Stomach (tissue), 19 donors: ENCODE measurements at places on chromosomes 11 and 22. TPM values are rescaled to one million over a fixed set of nuclear protein-coding genes. Genes with fewer than 3 reads are reported as not detected.
A peak's percentile ranks its signal among the peaks of the same experiment; 100 is the strongest.

DNA sequence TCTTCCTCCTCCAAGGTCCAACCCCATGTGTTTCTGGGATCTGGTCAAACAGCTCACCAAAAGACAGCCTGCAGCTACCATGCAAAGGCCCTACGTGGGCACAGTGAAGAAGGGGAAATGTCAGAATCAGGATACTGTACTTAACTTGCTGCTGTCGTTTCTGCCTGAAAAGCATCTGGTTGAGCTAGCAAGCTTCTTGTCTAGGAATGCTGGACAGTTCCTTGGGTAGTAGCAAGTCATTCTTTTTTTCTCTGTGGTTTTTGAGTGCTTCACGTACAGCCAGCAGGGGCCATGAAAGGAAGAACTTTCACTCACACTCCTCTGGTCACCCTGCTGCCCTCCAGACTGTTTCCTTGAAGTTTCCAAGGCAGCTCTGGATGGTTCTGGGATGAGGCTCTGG is 24.7 kb downstream of the RCOR2 start:
- DNase-seq, result no peak

- no peak for DNase-seq
Measured at GRCh38 chr11:95432714-95433503, 201.9 kb upstream of the SESN3 start.

DNA sequence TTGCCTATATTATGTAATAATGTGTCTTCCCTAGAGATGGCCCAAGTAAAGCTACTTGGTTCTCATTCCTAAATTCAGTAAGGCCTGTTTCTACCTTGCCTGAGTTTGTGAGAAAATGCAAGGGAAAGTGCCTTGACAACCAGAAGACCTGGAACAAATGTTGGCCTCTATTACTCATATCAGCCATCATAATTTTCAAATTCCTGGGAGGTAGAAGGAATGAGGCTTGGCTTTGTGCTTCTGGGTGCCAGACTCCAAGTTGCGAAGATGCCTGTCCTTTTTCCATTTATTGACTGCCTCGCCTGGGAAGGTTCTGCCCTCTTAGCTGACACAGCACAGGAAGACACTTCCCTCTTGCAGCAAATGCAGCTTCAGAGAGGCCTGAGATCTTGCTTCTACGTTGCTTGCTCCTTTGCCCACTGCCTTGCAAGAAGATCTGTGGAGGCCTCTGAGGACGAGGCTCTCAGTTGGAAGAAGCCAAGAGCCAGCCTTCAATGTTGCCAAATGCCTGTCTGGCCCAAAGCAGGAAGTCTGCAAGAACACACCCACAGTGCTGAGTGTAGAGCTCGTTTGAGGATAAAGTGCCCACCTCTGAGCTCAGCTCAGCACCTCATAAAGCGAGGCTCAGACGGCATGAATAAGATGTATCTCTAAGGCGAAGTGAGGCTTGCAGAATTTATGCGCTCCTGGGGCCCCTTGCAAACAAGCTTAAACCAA is 120.1 kb downstream of the GALNT18 start:
- DNase-seq, result no peak

Gene PVALB
- total RNA-seq, result not detected

DNA sequence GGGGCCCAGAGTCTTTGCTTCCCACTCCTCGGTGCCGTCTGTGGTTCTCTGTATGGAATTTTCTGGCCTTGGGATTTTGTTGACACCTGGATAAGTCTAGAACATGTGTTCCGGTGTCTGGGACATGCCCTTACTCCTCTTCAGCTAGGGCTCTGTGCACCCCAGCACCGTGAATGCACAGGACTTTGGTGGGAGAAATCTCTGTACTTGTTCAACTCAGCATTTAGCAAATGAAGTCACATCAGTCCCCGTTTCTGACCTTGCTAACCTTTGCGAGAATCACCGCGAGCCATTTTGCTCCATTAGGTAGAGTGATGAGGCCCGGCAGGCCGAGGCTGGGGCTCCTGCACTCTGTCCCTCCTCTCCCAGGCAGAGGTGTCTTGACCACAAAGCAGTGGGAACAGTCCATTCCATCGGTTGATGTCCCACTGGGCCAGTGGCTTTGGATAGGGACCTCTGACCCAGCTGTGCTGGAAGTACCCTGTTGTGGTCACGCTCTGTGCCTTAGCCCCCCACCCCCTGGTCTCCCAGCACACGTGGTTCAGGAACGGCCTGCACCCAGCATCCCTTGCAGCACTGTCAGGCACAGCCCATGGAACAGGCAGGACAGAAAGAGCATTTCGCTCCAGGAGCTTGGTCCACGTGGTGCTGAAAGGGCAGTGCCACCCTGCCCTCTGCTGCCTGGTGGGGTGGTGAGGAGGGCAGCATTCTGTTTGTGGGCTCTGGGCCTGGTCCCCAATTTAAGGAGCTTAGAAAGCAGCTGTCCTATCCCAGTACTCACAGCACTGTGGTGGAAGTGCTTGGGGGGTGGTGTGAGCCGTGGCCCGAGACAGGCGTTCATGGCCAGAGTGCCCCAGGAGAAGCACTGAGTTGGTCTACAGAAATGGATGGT is 73.4 kb downstream of the MED15 start:
- DNase-seq, result no peak

GRCh38 chr22:20025401-20026203 is 4.7 kb downstream of the TANGO2 start:
- no peak for DNase-seq

Gene ALKBH8
- total RNA-seq, result 4.5 TPM

- peak; percentile 66 for DNase-seq
Measured at GRCh38 chr22:42697542-42698013, 23.1 kb downstream of the A4GALT start.

- DNase-seq, result no peak
Measured at GRCh38 chr11:85170184-85170583, 457.0 kb downstream of the DLG2 start.

GRCh38 chr11:101453682-101454081 is 130.1 kb downstream of the TRPC6 start:
- no peak for DNase-seq

- DNase-seq, result no peak
Measured at GRCh38 chr11:117529816-117530215, 202.2 kb downstream of the CEP164 start.

Gene CD6
- 1.6 TPM for total RNA-seq

- no peak for DNase-seq
Measured at GRCh38 chr11:13883589-13883988, 78.9 kb upstream of the SPON1 start.

DNA sequence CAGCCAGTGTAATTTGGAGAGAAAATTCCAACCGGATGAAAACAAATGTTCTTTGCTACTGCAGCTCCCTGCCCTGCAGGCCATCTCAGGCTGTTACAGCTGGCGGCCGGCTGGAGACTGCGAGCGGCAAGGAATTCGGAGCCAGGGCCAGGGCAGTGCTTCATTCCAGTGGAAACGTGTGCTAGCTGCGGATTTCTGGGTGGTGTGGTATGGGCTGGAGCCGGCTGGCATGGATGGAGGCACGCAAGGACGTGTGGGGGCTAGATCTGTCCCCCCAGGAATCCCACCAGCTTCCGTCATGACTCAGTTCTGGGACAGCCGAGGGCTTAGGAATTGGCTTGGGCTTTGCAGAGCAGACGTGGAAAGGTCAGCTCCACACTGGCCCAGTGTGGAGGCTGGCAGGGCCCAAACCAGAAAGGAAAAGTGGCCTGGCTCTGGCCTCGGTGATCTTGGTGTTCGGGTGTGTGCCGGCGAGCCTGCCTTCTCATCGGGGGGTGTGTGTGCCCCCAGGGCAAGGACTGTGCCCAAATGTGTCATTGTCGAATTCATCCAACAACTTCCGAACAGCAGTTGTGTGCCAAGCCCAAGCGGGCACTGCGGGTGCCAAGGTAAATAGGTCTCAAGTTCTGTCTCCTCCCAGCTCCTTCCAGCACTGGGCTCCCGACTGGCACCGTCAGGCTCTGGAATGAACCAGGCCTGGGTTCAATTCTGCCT is 48.1 kb upstream of the SHISAL1 start:
- DNase-seq, result peak; percentile 78

Gene KCTD14
- 13.3 TPM for total RNA-seq

Gene NXPE4
- not detected for total RNA-seq

DNA sequence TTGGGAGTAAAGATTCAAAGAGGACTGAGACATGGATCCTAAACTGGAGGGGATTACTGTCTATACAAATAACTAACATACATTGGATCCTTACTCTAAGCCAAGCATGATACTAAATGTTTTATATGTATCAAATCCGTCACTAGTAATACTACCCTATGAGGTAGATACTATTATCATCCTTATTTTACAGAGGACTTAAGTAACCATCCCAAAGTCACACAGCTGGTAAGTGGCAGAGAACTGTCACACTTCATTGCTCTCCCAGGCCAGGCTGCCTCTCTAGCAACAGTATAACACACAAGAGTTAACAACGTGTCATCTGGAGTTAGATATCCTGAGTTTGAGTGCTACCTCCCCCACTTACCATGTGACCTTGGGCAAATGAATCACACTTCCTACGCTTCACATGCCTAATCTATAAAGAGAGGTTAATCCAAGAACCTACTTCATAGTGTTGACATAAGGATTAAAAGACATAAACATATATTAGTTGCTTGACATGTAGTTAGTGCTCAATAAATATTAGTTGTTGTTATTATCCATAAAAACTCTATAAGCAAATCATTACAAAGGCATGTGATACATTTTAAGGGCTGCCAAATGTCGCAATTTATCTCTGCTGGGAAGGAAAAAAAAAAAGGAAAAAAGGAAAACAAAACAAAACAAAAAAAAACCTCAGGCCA is 33.8 kb upstream of the SPON1 start:
- DNase-seq, result no peak

GRCh38 chr11:32931606-32932005 is 39.0 kb downstream of the QSER1 start:
- DNase-seq, result no peak

GRCh38 chr11:79045018-79045799 is 395.6 kb downstream of the TENM4 start:
- DNase-seq, result no peak

- DNase-seq, result no peak
Measured at GRCh38 chr11:128860571-128861361, 6.3 kb downstream of the KCNJ1 start.

Gene OR52E8
- total RNA-seq, result not detected

Gene STX3
- 67.2 TPM for total RNA-seq

DNA sequence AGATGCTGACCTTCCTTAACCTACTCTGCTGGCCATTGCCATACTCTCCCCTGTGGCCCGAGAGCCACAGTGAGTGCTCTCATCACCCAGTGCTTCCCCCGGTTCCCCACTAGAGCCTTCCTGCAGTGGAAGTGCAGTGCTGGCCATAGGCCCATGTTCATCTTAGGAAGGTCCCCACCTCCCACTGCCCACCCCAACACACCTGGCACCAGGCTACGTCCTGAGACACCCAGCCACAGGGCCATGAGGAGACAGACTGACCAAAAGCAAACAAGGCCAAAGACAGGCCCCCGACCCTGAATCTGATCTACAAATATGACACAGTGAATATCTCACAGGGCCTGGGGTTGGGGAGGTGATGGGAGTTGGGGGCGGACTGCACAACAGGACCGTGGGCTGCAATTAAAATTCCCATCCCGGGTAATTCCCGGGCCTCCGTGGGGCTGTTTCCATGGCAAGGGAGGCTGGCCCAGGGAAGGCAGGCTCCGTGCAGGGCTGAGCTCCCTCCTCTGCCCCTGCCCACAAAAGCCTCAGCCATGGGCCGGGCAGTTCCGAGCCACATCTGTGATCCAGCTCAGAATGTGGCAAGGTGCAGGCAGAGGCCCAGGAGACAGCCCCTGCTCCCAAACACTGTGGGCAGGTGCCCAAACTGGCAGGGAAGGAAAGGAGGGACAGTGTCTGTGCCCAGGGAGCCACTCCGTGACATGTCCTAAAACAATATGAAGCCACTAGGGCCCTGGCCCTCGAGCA is 5.1 kb upstream of the CHST1 start:
- DNase-seq, result no peak

DNA sequence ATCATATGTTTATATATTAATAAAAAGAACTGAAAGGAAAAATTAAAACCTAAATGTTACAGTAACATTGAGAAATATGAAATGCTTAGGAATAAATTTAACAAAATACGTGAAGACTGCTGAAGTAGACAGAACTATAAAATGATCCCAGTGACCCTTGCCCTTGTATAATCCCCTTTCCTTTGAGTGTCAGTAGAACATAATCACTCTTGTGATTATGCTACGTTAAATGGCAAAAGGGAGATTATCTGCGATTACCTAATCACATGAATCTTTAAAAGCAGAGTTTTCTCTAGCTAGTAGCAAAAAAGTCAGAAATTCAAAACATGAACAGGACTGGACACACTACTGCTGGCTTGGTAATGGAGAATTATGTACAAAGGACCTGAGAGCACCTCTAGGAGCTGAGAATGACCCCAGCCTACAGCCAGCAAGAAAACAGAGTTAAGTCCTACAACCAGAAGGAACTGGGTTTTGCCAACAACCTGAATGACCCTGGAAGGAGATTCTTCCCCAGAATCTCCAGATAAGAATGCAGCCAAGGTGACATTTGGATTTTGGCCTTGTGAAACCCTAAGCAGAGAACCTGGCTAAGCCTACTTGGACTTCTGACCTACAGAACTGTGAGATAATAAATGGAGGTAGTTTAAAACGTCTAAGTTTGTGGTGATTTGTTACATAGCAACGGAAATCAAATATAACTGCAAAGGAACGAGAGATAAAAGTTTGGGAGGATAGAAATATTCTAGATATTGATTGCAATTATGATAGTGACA is 157.2 kb downstream of the ATG16L2 start:
- peak; percentile 18 for DNase-seq

Gene DUSP8
- 7.5 TPM for total RNA-seq

Gene THY1
- total RNA-seq, result 2.7 TPM

Gene H19
- 160 TPM for total RNA-seq

- no peak for DNase-seq
Measured at GRCh38 chr11:86934926-86935579, 20.1 kb downstream of the FZD4 start.

Gene OR51B5
- total RNA-seq, result 1.2 TPM

Gene DHCR7
- 17.9 TPM for total RNA-seq

GRCh38 chr11:19345848-19346681 is 105.3 kb upstream of the E2F8 start:
- DNase-seq, result peak; percentile 34

DNA sequence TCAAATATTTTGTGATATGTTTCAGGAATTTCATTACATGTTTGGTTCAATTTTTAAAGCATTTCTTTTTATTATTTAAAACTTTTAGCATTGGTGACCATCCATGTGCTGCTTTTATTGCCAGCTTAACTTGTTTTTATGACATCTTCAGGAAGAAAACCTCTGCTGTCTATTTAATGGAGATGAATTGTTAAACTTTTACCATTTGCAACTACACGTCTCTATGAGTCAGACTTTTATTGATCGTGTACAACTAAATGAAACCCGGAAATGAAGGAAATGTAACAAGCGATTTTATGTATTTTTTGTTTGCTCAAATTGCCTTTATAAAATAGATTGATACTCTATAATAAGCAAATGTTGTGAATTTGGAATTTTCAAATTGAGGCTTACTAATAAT is 113.0 kb downstream of the PTPRJ start:
- DNase-seq, result no peak

Gene ATP5MG
- 101 TPM for total RNA-seq

- no peak for DNase-seq
Measured at GRCh38 chr11:30018495-30018894, 1.7 kb upstream of the KCNA4 start.

DNA sequence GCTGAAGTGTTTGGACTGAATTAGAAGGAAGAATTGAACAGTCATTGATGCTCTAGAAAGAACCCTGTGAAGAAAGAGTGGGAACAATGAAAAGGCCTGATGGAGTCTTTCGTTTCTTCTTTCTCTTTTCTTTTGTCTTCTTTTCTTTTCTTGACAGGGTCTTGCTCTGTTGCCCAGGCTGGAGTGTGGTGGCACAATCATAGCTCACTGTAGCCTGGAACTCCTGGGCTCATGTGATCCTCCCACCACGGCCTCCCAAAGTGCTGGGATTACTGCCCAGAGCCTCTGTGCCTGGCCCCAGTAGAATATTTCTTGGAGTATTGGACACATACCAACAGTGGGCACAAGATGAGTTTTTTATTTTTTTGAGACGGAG is 1.1 kb downstream of the FEN1 start:
- no peak for DNase-seq
